ENCODE measurements at places on chromosomes 2 and 18.

DNA sequence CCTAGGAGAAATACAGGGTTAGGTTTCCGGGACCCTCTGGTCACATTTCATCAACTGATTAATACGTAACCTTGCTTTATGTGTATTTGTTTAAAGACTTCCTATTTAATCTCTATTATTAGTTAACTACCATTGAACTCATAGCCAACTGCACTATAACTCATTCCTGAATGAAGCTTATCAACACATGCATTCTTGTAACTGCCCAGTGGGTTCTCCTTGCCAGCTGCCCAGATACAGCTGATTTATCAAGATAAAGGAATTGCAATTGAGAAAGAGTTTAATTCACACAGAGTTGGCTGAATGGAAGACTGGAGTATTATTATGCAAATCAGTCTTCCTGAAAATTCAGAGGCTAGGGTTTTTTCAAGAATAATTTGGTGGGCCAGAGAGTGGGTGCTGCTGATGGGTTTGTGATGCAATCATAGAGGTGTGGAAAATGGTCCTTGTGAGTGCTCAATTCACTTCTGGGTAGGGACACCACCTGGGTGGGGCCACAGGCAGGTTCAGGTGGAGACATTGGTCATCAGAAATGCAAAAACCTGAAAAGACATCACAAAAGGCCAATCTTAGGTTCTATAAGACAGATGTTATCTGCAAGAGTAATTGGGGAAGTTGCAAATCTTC lies 21.1 kb upstream of the NOSTRIN start:
- DNase-seq: no peak

DNA sequence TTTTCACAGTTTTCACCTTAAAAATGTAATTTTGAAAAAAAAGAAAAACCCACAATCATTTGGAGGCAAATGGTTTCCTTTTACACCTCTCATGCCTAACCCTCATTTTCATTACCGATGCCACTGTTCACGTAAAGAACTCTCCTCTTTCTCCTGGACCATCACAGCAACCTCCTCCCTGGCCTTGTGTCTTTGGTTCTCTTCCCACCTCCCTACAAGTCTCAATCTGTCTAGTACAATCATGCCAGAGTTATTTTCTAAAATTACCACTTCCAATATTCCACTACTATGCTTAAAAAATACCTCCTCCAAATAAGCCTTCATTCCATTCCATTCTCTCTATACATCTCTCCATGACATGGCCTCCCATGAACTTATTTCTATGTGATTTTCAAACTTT lies 77.9 kb upstream of the RIT2 start:
- DNase-seq: no peak

- no peak for DNase-seq
Measured at GRCh38 chr2:147826278-147827087, 18.3 kb upstream of the ACVR2A start.

GRCh38 chr2:289362-290089 lies 1.6 kb upstream of the ALKAL2 start:
- DNase-seq: no peak

DNA sequence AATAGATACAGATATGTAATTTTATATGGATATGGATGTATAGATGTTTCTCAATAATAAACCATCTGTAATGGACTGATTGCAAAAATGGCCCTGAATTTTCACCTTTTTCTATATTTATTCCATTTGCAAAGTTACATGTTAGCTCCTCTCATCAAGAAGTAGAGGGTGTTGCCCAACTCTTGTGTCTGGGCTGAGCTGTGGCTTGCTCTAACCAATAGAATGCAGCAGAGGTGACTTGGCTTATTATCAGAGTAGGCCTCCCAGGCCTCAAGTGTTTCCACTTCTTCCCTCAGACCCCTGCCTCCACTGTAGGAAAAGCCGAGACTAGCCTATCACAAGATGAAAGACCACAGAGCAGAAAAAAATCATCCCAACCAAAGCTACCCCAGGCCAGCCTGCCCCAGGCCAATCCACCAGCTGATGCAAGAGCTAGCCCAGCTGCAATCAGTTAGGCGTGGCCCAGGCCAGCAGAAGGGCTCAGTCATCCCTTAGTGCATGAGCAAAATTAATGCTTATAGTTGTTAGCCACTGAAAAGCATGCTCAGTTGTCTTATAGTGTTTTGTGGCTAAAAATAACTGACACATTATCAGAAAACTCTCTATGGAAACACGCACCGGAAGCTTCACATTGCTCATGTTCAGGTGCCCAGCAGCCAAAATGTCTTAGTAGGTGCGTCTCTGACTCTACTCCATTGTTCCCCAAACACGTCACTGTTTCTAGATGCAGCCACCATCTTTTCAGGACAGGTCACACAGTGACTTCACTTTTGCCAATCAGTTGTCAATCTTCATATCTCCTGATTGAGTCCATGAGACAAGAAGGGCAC lies 464.0 kb downstream of the FBXO15 start:
- DNase-seq: no peak

GRCh38 chr2:74511104-74511989 lies 2.9 kb upstream of the TLX2 start:
- no peak for DNase-seq

DNA sequence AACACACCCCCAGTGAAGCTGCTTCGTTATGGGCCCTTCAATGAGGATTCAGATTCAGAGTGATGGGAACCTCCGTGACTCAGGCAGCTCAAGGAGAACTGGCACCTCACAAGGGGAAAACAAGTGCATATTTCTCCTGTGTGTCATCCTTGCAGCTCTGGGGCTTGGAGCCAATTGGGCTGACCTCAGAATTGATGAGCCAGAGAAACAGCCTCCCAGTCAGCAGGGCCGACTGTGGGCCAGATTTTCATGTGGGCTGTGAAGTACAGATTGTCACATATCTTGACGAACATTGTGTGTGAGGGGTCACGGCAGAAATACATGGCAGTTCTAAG lies 189.6 kb upstream of the SP5 start:
- no peak for DNase-seq

DNA sequence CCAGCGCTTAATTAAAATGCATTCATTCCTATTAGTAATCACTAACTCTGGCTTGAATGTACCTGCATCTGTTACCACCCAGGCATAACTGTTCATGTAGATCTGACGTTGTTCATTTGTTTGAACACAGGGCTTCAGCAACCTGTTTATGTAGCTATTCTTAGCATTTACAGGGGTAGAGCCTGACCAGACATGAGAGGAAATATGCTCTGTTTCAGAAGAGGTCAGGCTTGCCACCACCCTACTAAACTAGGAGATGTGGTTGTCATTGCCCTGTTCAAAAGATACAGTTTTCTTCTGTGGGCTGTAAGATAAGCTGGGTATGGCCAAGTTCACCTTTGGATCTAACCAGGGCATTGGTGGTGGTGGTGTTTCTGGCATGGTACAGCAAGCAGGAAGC lies 8.8 kb downstream of the MGAT5 start:
- DNase-seq: no peak

GRCh38 chr2:6877402-6878304 lies at the start of gene RSAD2:
RSAD2 (plus strand) TSS chr2:6877777; CDS start chr2:6877801, 24 bp downstream.
- DNase-seq: peak; percentile 6

- DNase-seq: no peak
Measured at GRCh38 chr2:160838691-160839090, 321.5 kb upstream of the TANK start.

GRCh38 chr18:79257480-79257879 lies 138.2 kb upstream of the NFATC1 start:
- DNase-seq: no peak

DNA sequence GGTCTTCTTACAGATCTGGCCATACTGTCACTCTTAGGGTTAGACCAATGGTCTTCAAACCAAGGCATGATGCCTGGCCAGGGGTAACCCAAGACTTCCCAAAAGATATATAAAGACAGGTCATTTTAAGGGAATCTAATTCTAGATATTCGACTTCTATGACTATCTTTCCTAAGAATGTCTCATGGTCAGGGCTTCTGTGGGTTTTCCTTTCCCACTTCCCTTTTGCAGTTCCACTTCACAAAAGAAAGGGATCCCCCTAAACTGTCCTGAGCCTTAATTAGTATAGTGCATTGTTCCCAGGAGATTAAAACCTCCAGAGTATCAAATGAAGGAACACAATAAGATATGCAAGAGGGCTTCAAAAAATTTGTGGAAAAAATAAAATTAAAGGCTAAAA lies 223.6 kb upstream of the SIX2 start:
- no peak for DNase-seq

DNA sequence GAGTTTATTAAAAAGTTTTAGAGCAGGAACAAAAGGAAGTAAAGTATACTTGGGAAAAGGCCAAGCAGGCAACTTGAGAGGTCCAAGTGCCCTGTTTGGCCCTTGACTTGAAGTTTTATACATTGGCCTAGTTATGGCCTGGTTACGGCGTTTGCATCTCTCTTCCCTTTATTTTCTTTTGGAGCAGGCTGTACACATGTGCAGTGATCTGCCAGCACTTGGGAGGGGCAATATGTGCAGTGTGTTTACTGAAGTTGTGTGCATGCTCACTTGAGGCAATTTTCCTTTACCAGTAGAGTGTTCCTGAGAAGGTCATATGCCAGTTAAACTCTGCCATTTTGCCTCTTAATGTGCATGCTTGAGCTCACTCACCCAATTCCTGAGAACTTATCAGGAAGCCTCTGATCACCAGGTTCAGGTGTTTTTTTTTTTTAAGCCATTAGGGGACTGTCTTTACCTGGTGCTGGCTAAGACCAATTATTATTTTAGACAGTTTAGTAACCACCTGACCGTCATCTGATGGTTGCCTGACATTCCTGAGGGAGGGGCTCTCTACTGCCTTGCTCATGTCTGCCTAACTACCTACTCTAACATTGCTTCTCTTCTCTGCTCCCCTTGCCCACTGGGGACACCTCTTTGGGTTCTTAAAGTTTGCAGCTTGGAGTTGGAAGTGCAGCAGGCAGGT lies 48.0 kb downstream of the SCN2A start:
- no peak for DNase-seq

Measured in stimulated activated CD8-positive, alpha-beta memory T cell treated with anti-CD3 and anti-CD28 coated beads, Interleukin-12 subunit alpha, Interleukin-12 subunit beta, amount 100 ng/mL, for 4 hours (primary cell).